Stimulated activated CD4-positive, alpha-beta T cell treated with anti-CD3 and anti-CD28 coated beads, TNF-alpha, amount 100 ng/mL, for 1 hour (primary cell): ENCODE measurements at places on chromosomes 3 and 15.

DNA sequence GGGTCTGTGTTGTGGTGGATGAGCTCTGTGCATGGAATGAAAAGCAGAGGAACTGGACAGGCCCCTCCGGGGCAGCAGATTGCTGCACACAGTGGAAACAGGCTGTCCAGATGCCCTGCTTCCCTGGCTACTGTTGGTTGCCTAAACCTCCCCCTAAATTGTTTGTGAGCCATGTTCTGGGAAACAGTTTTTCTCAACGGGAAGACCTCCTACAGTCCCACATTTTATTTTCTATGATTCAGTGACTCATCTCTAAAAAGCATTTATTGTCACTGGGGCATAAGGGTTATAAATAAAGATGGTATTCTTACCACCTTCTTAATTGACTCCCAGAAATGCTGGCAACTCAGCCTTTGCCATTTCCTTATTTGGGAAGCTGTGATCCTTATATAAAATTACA is 20.3 kb upstream of the PTPN9 start:
- no peak for DNase-seq

DNA sequence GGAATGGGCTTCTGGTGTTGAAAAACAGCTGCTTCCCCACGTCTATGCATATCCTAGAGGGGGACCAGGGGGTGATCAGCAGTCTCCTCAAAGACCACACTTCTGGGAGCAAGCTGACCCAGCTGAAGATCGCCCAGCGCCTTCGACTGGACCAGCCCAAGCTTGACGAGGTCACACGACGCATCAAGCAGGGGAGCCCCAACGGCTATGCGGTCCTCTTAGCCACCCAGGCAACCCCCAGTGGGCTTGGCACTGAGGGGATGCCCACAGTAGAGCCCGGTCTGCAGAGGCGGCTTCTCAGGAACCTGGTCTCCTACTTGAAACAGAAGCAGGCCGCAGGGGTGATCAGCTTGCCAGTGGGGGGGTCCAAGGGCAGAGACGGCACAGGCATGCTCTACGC is 2.5 kb downstream of the RBM15B start:
- no peak for DNase-seq

GRCh38 chr3:133469140-133469731 is 69.4 kb downstream of the BFSP2 start:
- DNase-seq = no peak

- no peak for DNase-seq
Observed at GRCh38 chr3:50666837-50667236, 7.9 kb upstream of the DOCK3 start.

GRCh38 chr3:133948996-133949395 is 53.3 kb upstream of the RAB6B start:
- DNase-seq = no peak

- no peak for DNase-seq
Observed at GRCh38 chr3:64975147-64975546, 287.3 kb upstream of the ADAMTS9 start.

DNA sequence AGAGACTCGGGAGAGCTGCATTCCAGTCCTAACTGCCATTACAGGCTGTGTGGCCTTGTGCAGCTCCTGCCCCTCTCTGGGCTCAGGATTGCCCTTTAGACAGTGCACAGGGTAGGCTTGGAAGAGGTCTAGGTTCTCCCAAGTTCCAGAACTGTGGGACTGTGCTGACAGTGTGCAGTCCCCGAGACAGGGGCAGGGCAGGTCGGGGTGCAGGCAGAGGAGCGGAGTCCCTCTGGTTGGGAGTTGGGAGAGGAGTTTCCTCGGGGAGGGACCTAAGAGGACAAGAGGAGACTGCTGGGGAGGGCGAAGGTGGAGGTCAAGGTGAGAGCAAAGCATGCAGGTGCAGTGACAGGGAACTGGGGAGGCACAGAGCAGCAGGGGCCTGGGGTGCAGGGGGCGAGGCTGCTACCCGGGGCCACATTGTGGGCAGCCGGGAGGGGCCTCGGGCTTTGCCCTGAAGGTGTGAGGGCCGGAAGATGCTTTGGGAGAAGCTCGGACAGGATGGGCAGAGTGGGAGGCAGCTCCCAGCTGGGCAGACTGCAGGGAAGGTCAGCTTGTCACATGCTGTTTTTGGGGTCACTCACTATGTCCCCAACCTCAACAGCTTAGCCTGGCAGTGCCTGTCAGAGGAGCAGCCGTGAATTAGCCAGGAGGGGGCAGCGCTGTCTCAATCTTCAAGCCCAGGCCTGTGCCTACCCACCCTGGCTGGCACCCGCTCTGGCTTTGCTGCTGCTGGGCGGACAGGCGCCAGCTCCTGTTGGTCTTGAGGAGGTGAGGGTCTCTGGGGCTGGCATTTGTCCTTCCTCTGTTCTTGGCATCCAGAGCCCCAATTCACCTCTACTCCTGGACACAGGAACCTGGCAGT is 15.4 kb upstream of the CSPG4 start:
- DNase-seq = no peak

DNA sequence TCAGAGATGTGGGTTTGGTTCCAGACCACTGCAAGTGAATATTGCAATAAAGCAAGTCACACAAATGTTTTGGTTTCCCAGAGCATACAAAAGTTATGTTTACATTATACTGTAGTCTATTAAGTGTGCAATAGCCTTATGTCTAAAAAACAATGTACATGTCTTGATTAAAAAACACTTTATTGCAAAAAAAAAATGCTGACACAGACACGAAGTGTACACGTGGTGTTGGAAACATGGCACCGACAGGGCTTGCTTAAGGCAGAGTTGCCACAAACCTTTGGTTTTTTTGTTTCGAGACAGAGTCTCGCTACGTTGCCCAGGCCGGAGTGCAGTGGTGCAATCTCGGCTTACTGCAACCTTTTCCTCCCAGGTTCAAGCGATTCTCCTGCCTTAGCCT is 50.1 kb downstream of the RAB11A start:
- no peak for DNase-seq

DNA sequence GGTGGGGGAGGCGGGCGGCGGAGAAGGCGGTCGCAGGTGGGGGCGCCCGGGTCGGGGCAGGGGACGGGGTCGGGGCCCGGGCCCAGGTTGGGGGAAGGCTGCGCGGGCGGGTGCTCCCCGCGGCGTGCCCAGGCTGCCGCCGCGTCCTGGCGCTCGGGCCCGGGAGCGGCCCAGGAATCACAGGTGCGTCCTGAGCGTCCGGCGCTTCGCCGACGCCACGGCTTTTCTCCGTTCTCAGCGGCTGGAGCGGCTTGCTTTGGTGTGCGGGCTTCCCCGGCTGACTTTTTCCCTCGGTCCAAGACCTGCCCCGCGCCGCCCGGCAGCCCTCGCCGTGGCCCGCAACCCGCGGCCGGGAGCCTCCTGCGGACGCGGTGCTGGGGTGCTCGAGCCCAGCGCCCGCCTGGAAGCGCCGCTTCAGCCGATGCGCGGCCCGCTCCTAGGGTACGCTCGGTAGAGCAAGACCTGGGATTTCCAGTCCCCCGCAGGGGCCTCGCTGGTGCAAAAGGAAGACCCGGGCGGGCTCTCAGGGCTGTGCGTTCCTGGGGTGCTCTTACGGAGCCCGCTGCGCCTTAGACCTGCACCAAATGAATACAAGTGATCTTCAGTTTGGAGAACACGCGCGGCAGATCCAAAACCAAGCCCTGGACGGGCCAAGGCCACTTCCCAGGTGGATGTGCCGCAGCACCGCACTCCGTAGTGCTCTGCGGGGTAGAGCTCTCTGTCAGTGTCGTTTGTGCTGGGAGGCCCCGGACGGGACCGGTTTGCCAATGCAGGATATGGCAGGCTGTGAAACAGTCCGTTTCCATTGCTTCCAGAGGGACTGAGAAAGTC is 639 bp downstream of the NIPA1 start:
- no peak for DNase-seq
